HS-5 (cell line): ENCODE measurements at places on chromosomes 5 and 9.

DNA sequence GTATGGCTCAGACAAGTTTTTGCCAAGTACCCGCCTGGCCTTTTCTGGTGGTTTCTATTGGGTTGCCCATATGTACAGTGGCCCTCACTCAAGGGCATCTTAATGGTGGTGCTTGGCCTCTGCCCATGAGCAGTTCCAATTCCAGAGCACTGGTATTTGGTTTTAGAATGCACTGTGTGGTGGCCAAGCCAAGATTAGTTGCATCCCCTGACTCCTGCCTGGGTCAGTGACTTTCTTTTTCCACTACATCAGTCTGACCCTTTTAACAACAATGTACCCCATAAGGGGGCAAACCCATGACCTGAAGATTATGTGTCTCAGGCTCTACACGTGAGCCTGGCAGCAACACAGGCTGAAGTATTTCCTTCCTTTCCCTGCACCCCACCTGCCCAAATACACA is 34.2 kb downstream of the NPR3 start:
- no peak for DNase-seq

DNA sequence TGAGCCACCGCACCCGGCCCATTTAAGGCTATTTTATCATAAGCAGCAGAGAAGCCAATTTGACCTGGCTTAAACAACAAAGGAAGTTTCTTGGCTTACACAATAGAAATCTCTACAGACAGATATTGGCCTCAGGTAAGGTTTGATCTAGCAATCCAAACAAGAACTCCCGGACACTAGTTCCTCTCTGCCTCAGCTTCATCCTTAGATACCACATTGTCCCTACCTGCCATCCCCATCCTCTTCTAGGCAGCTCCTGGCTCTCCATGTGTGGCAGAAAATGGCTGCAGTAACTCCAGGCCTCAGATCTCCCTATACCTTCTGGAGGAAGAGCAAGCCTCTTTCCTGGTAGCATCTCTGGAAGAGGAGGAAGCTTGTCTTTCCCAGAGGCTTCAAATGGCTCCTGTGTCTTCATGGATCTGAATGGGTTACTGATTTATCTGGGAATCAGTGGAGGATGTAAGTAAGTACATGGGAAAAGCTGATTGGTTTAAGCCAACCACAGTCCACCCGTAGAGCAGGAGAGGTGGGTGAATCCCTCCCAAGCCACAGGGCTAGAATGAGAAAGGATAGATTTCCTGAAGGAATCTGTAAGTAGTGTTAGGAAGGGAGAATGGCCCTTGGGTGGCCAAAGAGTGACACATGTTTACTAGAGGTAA is 26.7 kb upstream of the AOPEP start:
- DNase-seq: no peak

- DNase-seq: no peak
These were observed 24.6 kb upstream of the ADRB2 start for GRCh38 chr5:148801682-148802276.

- DNase-seq: no peak
These were observed 1.6 kb downstream of the IFNA2 start for GRCh38 chr9:21383627-21384026.

DNA sequence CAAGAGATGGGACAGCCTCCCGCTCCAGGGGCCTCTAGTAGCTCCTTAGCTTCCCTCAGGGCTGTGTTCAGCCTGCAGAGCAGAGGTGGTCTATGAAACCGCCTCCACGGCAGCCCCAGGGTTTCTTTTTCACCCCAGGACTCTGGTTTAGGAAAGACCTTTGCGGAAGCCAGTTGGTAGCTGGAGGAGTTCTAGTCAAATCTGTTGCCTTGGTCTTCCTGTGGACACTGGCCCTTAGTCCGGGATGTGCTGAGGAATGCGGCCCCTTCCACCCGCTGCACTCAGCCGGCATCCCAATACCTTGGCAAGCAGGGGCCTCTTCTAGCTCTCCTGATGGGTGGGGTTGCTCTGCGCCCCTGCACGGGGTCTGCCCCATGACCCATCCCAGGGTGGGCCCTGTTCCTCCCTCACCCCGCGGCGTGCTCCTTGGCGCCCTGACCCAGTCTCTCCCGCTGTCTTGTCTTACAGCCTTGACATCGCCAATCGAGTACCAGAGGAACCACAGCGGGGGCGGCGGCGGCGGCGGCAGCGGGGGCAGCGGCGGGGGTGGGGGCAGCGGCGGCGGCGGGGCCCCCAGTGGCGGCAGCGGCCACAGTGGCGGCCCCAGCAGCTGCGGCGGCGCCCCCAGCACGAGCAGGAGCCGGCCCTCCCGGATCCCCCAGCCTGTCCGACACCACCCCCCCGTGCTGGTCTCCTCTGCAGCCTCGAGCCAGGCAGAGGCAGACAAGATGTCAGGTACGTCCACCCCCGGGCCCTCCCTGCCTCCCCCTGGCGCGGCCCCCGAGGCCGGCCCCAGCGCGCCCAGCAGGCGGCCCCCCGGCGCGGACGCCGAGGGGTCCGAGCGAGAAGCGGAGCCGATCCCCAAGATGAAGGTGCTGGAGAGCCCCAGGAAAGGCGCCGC is 94.3 kb upstream of the OTULINL start:
- no peak for DNase-seq

- no peak for DNase-seq
These were observed 8.1 kb downstream of the CCDC180 start for GRCh38 chr9:97315550-97315949.

GRCh38 chr9:74403581-74403980 is 93.6 kb upstream of the RORB start:
- no peak for DNase-seq

GRCh38 chr5:163384669-163385068 is 52.7 kb upstream of the CCNG1 start:
- DNase-seq: no peak

DNA sequence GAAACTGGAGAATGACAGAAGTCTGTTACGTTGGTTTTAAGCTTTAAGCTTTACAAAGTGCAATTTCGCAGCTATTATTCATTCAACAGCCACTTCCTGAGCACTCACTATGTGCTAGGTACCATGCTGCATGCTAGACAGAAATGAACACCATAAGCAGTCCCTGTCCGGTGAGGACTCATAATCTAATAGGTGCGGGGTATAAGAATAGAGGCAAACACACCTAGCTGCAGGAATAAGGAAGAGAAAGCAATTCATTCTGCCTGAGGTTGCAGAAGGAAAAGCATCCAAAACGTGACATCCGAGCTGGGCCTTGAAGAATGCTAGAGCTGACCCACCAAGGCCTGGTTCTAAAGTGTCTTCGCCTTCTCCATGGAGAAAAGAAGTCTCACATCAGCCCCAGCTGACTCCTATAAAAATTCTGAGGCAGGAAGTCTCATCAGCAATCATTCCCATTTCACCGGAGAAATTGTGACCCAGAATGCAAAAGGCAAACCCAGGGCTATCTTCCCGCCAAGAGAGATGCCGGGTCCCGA is 542 bp downstream of the FKBP15 start:
- DNase-seq: no peak

- no peak for DNase-seq
These were observed 126.2 kb upstream of the PCA3 start for GRCh38 chr9:76638001-76638400.

GRCh38 chr5:106241409-106241808 is 1429.3 kb downstream of the EFNA5 start:
- no peak for DNase-seq

GRCh38 chr5:78563621-78564020 is 85.0 kb downstream of the LHFPL2 start:
- no peak for DNase-seq

DNA sequence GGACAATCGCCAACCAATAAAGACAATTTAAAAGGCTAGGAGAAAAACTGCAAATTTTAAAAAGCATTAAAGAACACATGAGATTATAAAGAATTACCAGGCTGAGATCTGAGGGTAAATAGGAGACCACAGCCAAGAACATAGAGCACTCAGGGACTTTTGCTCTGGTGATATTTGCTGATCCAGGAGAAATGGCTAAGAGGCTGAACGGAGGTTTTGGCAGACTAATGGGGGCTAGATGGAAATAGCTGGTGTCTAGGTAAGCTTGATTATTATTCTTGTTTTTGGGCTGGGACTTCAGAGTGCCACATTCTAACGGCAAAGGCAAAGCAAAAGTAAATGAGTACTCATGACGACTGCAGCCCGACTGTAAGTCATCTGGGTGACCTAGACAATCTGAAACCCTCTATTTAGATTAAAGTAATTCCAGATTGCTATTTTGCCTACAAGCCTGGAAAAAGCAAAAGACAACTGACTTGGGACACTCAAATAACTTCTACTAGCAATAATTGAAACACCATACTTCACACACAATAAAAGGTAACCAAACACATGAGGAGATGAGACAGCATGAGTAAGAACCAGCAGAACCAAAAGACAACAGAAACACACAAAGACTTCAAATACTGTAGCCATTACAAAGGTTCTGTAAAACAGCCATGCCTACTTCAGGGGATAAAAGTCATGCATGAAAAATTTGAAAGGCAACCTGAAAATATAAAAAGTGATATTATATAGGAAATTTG is 68.8 kb downstream of the JAKMIP2 start:
- no peak for DNase-seq

DNA sequence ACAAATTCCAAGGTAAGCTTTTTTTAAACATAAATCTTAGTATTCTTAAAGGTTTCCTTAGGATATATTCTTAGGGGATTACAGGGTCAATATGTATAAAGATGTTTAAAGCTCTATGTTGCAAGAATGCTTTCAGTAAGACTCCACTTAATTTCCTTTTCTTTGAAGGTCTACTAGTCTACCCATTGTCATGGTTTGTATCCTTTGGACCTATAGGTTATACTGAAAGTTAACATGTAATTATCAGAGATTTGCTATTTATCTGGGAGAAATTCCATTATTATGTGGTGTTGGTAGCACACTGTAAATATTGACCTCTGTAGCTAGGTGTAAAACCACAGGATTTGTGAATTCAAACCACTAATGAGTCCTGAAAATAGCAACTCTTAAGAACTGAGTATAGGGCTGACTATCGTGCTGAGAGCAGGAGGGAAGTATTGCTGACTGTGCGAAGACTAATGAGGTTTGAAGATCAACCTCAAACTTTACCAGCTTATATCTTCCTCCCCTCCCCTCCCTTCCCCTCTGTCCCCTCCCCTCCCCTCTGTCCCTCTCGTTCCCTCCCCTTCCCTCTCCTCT is 85.6 kb downstream of the GADD45G start:
- no peak for DNase-seq

GRCh38 chr9:126777733-126778132 is 27.1 kb upstream of the ZBTB43 start:
- no peak for DNase-seq

GRCh38 chr5:158642879-158643278 is 456.8 kb downstream of the EBF1 start:
- no peak for DNase-seq

DNA sequence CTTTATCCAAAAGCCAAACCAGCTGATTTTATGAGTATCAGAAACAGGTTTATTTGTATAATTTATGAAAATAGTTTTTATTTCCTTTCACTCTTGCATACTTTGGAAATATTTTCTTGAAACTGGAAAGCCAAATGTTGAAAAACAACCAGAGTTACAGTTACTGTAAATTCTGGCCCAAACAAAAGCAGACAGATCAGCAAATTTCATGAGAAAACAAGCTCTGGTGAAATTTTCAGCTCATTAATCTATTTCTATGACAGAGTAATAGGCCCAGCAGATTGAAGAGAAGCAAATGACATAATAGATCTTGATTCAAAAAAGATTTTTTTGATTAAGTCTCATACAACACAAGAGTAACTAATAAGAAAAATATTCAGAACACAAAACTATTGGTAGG is 182.7 kb downstream of the ENC1 start:
- DNase-seq: no peak

GRCh38 chr5:41154491-41154890 is 58.8 kb downstream of the C6 start:
- no peak for DNase-seq

DNA sequence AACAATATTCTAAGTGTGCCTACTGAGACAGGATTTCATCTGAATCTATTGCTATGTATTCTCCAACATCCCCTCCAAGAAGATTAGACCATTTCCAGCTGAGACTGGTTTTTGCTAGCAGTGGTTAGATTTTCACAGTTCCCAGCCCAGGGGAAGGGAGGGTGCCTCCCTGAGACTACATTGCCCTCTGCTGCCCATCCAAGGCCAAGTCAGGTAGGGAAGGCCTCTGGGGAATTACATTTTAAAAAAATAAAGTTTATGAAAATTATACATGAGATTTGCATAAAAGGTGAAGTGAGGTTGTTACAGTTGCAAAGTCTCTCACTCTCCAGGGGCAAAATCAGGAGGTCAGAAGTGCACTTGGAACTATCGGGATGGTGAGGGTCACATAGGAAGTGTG is 28.0 kb upstream of the SYK start:
- DNase-seq: no peak

DNA sequence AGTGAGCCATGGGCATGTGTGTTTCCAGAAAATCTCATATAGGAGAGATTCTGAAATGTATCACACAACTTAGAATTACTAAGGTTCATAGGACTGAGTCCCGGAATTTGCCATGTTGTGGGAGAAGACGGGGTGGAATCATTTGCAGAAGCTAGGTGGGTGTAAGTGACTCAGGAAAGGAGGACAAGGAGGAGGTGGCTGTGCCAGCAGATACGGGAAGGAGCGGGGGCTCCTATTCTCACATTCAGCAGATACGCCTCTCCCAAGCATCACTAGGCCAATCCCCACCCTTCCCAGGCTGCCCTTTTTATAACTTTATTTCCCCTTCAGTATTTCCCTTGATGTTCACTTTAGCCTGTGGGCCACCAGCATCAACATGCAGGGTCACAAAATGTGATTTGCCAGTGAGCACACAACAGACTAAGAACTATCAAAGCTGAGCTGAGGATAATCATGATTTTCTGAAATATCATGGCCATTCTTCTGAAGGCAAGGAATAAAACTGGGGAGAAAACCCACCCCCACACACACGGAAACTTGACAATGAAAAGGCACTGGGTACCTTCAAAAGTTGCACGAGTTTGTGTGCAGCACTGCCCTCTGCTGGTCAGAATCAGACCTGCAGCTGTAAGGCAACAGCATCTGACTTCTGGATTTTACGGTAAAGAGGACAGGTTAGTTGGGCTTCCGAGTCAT is 133.2 kb downstream of the MTX3 start:
- peak; percentile 19 for DNase-seq

DNA sequence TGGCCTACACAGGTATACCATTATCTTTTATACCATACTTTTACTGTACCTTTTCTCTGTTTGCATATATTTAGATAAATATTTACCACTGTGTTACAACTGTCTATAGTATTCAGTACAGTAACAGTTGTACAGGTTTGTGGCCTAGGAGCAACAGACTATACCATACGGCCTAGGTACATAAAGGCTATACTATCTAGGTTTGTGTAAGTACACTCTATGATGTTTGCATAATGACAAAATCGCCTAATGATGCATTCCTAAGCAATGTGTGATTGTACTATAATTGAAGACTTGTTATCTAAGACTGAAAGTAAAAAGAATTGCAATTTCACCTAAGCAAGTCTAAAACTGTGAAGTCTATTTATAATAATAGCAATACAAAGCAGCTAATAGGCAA is 3.9 kb downstream of the C9orf72 start:
- no peak for DNase-seq
